ENCODE measurements at places on chromosomes 13 and 19.

DNA sequence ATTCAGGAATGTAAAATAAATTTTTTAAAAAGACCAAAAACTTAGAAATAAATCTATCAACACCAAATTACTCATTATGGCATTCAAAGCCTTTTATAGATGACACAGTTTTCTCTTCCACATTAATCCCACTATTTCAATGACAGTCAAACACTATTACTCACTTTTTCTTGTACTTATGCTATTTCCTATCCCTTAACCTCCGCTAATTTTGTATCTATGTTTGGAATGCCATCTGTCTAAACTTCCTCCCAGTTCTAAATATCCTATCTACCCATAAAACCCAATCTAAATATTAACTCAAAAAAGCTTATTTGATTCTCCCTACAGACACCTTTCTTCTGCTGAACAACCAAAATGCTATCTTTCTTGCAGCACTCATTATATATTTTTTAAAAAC is 203.5 kb downstream of the ENOX1 start:
- no peak for DNase-seq

DNA sequence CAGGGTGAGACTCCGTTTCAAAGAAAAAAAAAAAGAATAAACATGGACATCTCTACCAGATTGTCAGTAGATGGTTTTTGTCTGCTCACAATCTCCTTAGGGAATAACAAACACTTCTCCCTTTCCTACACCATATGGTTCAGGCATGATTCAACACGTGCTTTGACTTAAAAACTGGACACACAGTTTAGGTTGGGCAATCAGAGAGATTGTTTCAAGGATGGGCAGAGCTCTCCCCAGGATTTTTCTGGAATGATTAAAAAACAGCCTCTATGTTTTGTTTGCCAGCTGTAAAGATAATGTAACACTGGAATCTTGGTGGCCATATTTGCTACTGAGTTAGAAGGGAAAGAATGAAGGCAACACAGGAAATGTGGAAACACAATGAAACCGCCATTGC is 150.1 kb upstream of the TSC22D1 start:
- no peak for DNase-seq

DNA sequence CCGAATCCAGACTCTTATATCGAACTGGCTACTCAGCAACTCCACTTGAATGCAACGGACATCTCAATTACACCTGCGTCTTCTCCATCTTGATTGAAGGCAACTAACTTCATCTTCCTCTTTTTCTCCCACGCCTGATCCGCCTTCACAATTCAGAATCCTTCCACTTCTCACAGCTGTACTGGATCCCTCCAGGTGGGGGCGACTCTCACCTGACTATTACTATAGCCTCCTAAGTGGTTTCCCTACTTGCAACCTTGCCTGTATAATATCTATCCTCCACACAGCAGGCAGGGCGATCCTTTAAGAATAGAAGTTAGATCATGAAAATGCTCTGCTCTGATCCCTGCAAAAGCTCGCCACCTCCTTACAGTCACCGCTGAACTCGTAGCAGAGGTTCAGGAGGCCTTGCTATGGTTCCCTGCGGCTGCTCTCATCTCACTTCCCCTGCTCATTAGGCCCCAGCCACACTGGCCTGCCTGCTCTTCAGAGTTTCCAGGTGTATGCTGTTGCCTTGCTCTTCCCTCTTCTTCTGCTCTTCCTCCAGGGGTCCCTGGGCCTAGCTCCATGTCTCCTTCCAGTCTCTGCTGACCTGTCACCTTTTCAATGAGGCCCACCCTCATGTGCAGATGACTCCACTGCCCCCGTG is 31.9 kb downstream of the RFXAP start:
- DNase-seq, result no peak

GRCh38 chr19:41936961-41937360 is 8.7 kb upstream of the ERFL start:
- DNase-seq, result no peak

- DNase-seq, result no peak
Observed at GRCh38 chr13:29260684-29261083, 334.8 kb downstream of the SLC7A1 start.

- DNase-seq, result no peak
Observed at GRCh38 chr19:7746903-7747884, at the start of gene CD209. TSS of gene CD209 (minus strand) at chr19:7747534. CDS start at chr19:7747511, 23 bp downstream.

GRCh38 chr19:16814526-16815100 is 14.6 kb upstream of the SIN3B start:
- DNase-seq, result no peak

DNA sequence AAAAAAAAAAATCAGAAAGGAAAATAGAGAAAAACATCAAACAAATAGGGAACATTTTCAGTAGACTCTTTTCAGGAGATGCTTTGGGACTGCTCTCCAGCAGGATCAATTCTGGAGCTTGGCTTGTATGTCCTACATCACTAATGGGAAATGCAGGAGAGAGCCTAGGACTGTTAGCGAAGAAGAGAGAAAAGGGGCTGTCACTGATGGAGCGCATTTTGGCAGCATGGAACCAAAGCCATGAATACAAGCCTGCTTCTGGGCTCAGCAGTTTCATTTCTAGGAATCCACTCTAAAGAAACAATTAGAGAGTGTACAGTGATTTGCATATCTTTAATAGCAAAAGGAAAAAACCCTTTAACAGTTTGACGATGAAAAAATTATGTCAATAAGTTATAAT is 203.9 kb downstream of the NUFIP1 start:
- no peak for DNase-seq

GRCh38 chr19:49145573-49146407 is 9.4 kb downstream of the HRC start:
- DNase-seq, result peak; percentile 34

DNA sequence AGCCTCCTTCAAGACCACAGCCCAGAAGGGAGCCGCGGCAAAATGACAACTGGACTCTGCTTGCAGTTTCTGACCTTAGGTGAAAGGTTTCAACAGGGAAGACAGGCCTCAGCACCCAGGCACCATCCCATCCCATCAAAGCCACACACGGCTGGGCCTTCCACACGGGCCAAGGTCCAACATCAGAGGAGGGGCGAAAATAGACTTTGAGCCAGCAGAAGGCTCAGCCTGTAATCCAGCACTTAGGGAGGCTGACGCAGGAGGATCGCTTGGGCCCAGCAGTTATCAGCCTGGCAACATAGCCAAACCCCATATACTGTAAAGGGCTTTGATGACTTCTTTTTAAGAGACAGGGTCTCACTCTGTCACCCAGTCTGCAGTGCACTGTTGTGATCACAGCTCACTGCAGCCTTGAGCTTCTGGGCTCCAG is 26.8 kb upstream of the TINCR start:
- no peak for DNase-seq

DNA sequence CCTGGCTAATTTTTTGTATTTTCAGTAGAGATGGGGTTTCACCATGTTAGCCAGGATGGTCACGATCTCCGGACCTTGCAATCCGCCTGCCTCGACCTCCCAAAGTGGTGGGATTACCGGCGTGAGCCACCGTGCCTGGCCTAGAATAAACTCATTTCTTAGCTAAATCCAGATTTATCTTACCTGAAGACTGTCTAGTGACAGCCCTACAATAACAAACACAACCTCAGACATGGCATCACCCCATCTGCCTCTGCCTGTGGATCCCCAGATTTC is 5.0 kb downstream of the ZNF44 start:
- no peak for DNase-seq

DNA sequence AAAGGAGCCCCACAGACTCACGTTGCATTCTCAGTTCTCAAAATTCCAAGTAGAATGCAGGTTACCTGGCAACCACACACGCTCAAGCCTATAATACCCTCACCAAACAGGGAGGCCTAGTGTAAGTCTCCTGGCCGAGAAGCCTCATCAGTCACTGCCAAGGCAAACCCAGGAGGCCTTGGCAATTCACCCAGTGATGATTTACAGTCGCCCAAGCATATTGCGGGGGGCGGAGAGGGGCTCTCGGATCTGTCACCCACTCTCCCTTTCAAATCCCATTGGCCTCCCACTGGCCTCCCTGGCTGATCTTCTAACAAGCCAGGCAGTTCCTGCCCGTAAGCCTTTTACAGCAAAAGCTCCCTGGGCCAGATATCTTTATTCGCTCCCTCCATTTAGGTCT is 1.1 kb downstream of the AKAP8L start:
- DNase-seq, result no peak

- DNase-seq, result peak; percentile 82
Observed at GRCh38 chr19:5947435-5947834, 30.5 kb downstream of the RANBP3 start.

DNA sequence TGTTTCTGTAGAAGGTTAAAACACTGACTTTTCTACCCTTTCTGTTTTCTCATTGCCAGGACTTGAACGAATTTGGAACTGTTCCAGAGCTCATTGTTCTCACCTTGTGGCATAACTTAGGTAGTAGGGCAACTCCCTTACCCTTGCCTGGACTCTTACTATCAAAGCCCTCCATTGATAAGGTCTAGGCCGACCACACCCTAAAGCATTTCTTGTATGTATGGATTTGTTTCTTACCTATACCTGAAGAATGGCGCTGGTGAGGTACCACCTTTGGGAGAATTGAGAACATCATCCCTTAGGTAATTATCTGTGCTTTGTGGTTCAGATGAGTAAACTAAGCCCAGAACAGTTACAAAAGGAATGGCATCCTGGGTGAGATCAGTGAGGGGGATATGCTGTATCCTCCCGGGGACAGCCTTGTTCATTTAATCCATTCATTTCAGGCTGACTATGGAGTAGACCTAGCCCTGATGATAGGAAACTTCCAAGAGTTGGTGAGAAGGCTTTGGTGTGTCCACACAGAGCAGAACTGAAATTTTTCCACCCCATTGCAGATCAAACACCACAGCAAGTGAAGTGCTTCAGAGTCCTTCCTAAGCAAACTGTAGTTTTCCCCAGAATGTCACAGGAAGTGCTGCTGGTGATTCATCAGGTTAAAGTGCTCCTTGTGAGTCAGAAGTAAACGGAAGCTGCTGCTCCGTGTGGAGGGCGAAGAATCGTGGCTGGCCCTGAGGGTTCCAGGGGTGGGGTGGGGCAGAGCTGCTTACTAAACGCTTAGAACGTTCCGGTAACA is 113.0 kb downstream of the TEX26 start:
- DNase-seq, result no peak

- no peak for DNase-seq
Observed at GRCh38 chr13:100694722-100695508, 20.3 kb upstream of the TMTC4 start.

DNA sequence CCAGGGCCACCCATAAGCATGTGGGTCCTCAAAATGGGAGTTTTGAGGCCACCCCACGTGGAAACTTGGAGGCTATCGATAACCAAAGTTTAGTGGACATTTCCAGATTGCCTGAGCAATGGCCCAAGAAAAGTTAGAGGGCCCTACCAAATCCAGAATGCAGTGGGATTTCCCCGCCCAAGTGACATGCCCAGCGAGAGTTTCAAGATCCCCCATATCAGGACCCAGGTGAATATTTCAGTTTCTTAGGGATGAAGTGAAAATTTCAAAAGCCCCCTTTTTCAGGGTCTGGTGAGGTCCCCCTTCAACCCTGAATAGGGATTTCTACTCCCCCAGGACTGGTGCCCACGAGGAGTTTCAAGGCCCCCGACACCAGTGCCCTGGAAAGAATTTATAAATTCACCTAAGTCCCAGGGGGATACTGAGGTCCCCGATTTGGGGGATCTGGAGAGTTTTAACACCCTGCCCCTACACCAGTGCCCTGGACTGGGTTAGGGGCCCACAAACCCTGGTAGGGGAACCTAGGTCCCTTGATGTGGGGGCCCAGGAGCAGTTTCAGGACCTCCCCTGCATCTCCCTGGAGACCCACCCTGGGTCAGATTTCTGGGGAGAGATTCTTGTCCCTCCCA is 695 bp downstream of the BST2 start:
- no peak for DNase-seq

- DNase-seq, result no peak
Observed at GRCh38 chr19:4144666-4145249, 8.7 kb upstream of the CREB3L3 start.

- no peak for DNase-seq
Observed at GRCh38 chr19:35249146-35249847, 495 bp downstream of the LSR start.

- DNase-seq, result no peak
Observed at GRCh38 chr19:16216744-16217670, 19.3 kb downstream of the AP1M1 start.

DNA sequence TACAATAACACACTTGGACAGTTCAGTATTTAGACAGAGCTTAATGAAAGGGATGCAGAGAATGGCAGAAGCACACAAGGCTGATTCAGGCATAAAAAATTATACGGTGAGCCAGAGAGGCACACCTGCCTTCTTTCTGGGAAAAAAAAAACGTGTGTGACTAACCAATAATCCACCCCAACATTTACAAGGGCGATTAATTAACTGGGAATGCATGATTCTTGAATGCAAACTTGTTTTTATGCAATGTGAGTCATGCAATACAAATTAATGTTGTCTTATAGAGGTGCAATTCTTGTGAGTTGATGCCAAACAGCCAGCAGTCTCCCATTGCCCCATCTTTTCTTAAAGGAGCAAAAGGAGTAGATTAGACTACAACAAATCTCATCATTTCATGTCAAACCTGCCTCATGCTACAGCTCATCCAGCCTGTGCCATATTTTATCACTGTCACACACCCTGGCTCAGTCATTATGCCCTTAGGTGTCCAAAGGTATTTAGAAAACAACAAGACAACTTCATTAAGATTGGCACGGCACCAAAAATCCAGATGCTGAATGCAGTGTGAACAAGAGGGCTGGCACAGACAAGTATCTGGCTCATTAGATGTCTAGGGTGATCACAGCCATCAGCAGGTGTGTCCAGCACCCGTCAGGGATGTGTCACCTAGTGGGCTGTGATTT is 721.1 kb downstream of the EFNB2 start:
- no peak for DNase-seq

GRCh38 chr13:98504371-98504963 is 72.4 kb downstream of the STK24 start:
- no peak for DNase-seq

GRCh38 chr19:6196361-6196760 is 60.9 kb downstream of the ACSBG2 start:
- no peak for DNase-seq

GRCh38 chr19:28313633-28314032 is 899.3 kb downstream of the UQCRFS1 start:
- no peak for DNase-seq

- DNase-seq, result no peak
Observed at GRCh38 chr19:2135474-2136402, 15.6 kb downstream of the AP3D1 start.

DNA sequence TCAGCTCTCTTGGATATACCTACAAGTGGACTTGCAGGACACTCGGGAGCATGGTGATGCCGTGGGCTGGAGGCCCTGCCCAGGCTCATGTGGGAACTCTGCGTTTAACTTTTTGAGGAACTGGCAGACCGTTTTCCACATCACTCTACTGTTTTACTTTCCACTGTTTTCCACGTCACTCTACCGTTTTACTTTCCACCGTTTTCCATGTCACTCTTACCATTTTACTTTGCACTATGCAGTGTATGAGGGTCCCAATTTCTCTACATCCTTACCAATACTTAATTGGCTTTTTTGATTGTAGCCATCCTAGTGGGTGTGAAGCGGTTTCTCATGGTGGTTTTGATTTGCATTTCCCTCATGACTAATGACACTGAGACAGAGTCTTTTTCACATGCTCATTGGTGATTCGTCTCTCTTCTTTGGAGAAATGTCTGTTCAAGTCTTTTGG is 40.5 kb downstream of the GATAD2A start:
- DNase-seq, result no peak

GRCh38 chr19:35002037-35002535 is 2.0 kb downstream of the GRAMD1A start:
- DNase-seq, result no peak

GRCh38 chr19:3132971-3133792 is 2.7 kb upstream of the GNA15 start:
- DNase-seq, result no peak

GRCh38 chr13:99027260-99027659 is 49.4 kb upstream of the DOCK9 start:
- no peak for DNase-seq

GRCh38 chr13:45142440-45143345 is 22.4 kb downstream of the GTF2F2 start:
- DNase-seq, result no peak
